ENCODE measurements at places on chromosomes 7 and 10.

DNA sequence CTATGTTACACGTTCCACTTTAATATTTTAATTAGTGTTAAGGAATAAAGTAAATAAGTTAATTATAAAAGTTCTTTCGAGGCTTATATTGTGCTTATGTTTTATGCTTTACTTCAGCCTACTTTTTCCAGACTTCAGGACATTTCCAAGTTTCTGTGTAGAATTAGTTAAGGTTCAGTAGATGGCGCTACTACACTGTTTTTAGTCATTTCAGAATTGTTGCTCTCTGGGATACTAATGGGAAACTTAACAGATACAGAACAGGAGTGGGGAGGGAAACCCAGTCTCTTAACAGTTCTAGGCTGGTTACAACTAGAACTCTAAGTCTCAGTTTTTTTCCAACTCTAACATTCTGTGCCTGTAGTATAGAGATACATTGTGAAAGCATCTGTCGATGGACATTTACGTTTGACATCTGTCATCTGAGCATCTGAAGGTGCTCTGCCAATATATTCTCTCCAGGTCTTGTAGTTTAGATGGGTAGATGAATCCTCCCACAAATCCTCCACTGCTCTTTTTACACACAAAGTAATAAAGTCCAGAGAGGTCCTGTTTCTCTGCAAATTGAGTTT lies 56.8 kb upstream of the FAM171A1 start:
- no peak for DNase-seq

GRCh38 chr10:116278846-116279245 lies 5.8 kb upstream of the GFRA1 start:
- no peak for DNase-seq

- DNase-seq: no peak
Observed at GRCh38 chr7:135665042-135665441, 2.7 kb downstream of the STMP1 start.

DNA sequence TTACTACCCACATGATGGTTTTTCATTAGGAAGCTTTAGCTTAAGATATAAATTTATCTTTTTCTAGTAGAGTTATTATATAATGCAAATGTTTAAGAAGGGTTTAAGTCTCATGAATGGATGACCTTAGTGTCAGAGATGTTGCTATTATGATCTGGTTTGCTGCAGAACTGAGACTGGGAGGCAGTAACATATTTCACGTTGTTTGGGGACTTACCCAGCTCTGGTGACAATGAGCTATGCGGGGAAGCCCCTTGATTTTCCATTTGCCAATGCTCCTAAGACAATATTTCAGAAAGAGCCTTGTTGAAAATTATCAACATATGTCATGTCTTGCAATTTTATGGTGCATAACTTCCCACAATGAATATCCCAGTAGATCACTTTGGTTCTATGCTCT lies 754.6 kb downstream of the REEP3 start:
- no peak for DNase-seq

DNA sequence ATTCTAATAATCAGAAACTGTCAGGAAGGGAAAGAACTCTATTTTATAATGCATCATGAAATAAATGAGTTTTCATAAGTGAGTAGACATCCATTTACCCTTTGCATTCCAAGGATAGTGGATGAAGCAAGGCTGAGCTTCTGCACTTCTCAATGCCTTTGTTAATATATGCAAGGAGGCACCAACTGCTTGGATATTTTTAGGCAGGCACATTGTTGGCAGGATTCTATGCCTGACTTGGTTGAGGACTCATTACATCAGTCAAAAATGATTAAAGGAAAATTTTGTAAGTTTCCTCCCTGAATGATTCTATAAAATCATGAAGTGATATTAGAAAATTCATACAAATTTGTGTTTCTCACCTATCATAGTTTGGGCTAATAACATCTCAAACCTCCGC lies 612.2 kb upstream of the POM121L12 start:
- no peak for DNase-seq

DNA sequence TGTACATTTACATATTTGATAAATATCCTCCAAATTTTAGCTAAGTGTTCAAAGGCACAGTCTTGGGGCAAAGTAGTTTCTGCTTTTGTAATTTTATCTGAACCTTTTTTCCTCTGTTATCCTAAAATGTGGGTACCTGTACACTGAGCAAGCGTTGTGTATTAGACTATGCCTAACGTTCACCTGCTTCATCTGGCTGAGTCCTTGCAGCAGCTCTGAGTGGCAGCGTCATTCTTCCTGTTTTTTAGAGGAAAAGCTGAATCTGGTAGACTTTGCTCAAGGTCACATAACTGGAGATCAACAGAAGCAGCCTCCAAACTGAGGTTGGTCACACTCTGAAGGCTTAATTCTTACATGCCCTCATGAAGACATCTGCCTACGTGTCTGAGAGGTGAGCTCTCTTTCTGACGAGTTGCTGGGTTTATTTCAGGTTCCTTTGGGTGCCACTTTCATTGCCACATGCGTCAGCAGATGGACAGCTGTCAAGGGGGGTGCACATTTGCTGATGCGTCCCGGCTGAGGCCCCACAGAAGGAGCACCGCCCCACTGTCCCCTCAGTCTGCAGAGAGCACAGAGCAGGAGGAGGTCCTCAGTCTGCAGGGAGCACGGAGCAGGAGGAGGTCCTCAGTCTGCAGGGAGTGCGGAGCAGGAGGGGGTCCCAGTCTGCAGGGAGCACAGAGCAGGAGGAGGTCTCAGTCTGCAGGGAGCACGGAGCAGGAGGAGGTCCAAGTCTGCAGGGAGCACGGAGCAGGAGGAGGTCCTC lies 406.5 kb upstream of the SHH start:
- no peak for DNase-seq

- no peak for DNase-seq
Observed at GRCh38 chr10:5895804-5896203, 5.8 kb downstream of the FBH1 start.

DNA sequence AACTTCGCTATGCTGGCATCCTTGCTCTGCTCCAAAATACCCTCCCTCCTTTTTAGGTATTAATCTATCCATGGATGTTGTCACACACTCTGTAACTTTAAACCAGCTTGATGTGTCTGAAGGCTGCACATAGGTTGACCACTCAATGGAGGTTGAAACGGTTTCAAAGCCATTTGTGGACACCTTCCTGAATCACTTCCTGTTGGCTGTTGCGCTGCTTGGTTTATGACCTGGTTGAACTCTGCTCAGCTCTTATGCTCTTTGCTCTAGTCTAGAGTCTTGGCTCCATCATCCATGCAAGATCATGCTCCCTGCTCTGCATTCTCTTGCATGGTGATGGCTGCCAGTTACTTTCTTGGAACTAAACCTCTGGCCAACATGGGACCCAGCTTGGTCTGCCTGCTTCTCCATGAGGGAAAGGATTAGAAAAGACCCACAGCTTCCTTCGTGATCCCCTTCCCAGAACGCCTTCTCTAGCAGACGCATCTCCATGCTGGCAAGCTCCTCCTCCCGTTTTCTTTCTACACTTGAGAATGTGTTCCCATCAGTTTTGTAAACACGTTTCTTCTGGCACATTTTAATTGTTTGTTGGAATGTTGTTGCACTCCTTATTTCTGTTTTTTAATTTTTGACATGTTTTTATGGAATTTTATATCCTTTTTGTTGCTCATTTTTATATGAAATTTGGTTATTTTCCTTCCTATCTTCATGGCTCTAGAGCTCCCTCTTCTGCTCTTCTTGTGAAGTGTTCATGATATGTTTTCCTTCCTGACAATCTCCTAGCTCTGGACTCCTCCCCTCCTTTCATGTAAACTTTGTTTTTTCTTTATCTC lies 149.8 kb downstream of the XPNPEP1 start:
- DNase-seq: no peak

GRCh38 chr10:52276163-52276562 lies 37.9 kb upstream of the DKK1 start:
- no peak for DNase-seq

DNA sequence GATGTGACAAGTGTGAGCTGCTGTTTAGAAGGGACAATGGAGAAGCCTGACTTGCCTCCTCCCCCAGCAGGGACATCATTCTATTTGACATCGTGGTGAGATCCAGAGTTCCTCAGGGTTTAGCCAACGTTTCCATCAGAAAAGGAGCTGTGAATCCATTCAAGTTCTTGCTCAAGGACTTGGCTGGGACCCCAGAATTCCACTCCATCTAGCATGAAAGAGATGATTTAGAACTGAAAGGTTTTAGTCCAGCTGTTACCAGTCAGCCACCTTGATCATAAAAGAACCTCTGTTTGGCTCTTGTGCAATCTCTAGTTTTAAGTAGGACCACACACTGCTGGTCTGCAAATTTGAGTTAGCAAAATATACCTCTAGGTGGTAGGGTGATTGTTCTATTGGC lies 337.6 kb downstream of the FRMD4A start:
- no peak for DNase-seq

DNA sequence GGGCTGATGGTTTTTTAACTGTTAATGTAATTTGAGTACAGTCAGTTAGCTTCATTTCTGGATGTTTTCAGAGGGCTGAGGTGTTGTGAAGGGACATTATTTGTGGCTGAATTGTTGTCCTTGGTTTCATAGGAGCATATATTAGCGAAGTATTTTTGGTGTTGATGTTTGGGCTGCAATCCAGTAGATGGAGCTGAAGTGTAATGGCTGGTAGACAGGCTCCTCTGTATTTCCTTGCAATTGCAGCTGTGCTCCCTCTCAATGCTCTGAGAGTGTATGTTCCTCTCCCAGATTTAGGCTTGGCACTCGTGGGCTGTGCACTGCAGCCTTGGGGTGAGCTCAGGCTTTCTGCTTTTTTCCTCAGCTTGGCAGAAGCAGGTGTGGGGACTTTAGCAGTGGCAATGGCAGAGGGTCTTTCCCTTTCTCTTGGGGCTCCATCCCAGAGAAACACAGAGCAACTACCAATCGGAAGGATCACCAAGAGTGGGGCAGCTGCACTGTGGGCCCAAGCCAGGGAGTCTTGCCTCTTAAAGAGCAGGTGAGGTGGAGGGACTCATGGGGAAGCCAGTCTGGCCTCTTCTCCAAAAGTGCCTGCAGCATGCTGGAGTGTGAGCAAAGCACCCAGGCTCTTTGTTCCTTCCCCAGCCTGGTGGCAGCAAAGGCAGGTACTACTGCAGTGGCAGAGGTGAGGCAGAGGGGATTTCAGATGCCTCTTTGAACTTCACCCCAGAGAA lies 544.4 kb downstream of the SH2D4B start:
- DNase-seq: no peak

DNA sequence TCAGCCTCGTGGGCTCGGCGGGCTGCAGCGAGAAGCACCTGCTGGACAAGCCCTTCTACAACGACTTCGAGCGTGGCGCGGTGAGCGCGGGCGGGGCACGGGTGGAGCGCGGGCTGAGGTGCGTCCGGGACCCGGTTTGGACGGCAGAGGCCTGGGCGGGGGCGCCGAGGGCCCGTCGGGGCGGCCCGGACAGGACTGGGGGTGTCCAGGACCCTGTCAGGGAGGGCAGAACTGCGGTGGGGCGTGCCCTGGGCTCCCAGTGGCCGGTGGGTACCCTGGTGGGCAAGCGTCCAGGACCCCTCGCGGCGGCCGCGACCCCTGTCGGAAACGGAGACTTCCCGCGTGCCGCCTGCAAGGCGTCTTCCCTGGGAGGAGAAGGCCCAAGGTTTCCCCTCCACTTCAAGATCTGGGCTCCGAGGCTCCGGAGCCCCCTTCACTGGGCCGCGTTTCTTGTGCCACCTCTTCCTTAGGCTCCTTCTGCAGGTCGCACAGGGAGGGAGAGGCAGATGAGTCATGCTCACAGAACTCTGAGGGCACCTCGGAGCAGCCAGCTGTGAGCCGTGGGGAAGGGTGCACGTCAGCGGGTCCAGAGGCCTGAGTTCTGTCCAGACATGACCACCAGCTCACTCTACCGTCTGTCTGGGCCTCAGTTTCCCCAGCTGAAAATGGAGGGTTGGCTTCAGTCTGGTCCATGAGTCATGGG lies 485 bp downstream of the ALOX5 start:
- DNase-seq: peak; percentile 18

Data from activated CD4-positive, alpha-beta T cell treated with anti-CD3 and anti-CD28 coated beads, Interleukin-2, amount 50 U/mL, for 48 hours (primary cell).